ENCODE measurements at places on chromosomes 7 and 10. TPM values are rescaled to one million over a fixed set of nuclear protein-coding genes. Genes with fewer than 3 reads are reported as not detected.

The OR13A1 gene
- 1.5 TPM for total RNA-seq

The GOLGA7B gene
- 0.09 TPM for total RNA-seq

The CNTNAP2 gene
- total RNA-seq = 110 TPM

The GIMAP8 gene
- total RNA-seq = not detected

The TMEM178B gene
- total RNA-seq = 2.9 TPM

The HMX2 gene
- total RNA-seq = 0.21 TPM

The GPR26 gene
- total RNA-seq = not detected

The SPAG6 gene
- 2.3 TPM for total RNA-seq

The MALRD1 gene
- total RNA-seq = 0.11 TPM

The PTPRN2 gene
- total RNA-seq = 3.0 TPM

The HERPUD2 gene
- total RNA-seq = 43.7 TPM

The SPDYE2B gene
- not detected for total RNA-seq

The TPST1 gene
- 24.9 TPM for total RNA-seq

The DIP2C gene
- total RNA-seq = 10.1 TPM

The CALD1 gene
- 90.2 TPM for total RNA-seq

The NODAL gene
- not detected for total RNA-seq

The NAT16 gene
- total RNA-seq = not detected

The STEAP2 gene
- 3.0 TPM for total RNA-seq

The NXPH1 gene
- not detected for total RNA-seq

The MCMBP gene
- 63.4 TPM for total RNA-seq

The CYREN gene
- total RNA-seq = 52.2 TPM

The RARRES2 gene
- 0.19 TPM for total RNA-seq

The CALML5 gene
- total RNA-seq = not detected

The GIMAP7 gene
- total RNA-seq = not detected

The FGFBP3 gene
- total RNA-seq = 27.6 TPM

The SEC31B gene
- total RNA-seq = 8.8 TPM

The PDGFA gene
- 13.7 TPM for total RNA-seq

The ZNF735 gene
- total RNA-seq = not detected

The PGAM2 gene
- 11.3 TPM for total RNA-seq

The NKX1-2 gene
- not detected for total RNA-seq

The IL2RA gene
- not detected for total RNA-seq

The EPHB4 gene
- total RNA-seq = 106 TPM

The CYP2C9 gene
- not detected for total RNA-seq

The FAM25C gene
- not detected for total RNA-seq

The ASZ1 gene
- total RNA-seq = not detected

The STEAP1B gene
- 3.0 TPM for total RNA-seq

The MYL7 gene
- total RNA-seq = not detected

The SPDYE9 gene
- not detected for total RNA-seq
